ENCODE measurements at places on chromosomes 11 and 22.

GRCh38 chr11:624705-625635 is at the start of gene CDHR5:
Gene CDHR5, minus strand, starts transcription at chr11:624955. Its CDS starts 53 bp downstream, at chr11:624902.
- no peak for DNase-seq

DNA sequence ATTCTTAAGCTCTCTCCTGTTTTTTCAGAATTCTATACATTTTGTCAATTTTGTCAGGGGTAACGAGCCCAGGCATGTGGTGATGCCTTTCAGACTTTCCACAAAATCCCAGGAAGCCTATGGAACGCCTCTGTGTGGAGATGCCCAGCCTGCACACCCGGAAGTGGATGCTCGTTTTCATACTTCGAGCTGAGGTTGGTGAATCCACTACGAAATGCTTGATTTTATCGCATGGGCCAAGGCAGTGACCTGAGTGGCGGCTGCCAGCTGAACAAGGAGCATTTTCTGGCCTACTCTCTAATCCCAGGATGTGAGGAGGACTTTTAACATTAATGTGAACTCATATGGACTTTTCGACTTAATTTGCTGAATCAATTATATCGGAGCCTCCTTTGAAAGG is 426.7 kb upstream of the B3GAT1 start:
- no peak for DNase-seq

DNA sequence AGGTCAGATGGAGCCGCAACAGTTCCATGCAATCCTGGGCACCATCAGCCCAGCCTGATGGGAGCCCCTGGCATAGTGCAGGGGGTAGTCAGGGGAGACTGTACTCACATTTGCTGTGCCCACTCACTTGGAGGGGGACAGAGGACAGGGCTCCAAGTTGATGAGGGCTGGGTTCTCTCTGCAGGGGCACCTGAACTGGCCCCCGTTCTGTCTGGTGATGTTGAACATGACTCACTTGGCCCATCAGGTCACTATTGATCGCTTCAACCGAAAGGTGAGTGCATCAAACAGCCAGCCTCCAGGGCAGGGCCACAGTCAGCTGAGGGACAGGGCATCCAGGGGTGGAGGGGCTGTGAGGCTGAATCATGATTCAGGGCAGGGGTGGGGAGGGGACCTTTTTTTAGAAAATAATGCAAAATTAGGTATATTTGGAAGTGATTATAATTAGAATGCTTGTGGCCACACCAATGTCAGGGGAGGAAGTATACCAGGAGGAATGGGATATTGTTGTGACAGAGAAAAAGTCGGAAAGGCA is 66.4 kb downstream of the OTOG start:
- no peak for DNase-seq

DNA sequence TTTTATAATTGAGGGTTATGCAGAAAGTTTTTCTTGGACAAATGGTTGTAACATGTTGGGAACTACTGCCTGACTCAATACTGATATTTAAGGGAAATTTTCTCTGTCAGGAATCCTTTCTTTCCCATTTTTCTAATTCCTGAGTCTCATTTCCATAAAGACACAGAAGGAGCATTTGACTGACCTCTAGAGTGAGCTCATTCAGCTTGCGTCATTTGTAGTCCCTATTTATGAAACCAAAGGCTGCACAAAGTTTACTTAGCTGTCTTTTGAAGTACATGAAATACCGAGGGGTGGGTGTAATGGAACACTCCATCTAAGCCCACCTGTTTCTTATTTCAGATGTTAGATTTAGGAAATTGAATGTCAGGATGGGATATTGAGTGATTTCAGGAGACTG is 359.5 kb upstream of the C11orf87 start:
- no peak for DNase-seq
